ENCODE measurements at places on chromosomes 1 and 21.

DNA sequence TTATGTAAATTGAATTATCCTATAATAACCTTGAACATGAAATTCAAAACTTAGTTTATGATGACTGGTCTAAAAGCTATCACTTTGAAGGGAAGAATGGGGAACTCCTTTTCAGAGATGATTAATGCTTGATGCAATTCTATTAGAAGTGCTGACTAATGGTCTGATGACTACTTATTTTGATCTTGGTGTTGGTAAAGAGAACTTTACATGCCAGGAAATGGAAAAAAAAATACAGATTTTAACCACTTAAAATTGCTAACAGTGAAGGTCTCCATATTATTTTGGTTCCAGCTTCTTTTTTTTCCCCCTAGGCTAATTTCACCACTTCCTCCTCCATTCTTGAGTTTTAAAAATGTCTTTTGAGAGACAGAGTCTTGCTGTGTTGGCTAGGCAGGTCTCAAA lies 22.9 kb downstream of the S1PR1 start:
- no peak for DNase-seq

GRCh38 chr21:35674895-35675470 lies 385.3 kb downstream of the SETD4 start:
- DNase-seq: no peak

GRCh38 chr1:95699149-95699953 lies 465.3 kb downstream of the RWDD3 start:
- DNase-seq: no peak

- DNase-seq: no peak
Observed at GRCh38 chr1:230705289-230706019, 8.5 kb downstream of the AGT start.

DNA sequence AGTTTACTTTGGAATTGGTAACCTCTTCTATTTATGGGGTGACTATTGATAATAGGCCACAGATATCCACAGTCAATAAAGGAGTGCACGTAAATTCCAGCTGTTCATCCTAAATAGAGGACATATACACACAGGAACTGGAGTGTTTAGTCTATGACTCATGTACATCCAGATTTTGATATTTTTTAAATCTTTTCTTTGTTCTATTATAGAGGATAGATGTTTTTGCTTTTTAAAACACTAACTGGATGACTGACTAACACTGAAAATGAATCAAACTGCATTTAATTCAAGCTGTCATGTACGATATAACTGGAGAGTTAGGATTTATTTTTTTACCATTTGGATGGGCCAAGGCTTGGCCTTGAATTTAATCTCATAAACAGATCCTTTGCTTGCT lies 45.9 kb downstream of the RGL1 start:
- DNase-seq: no peak

GRCh38 chr1:33093004-33093403 lies 12.1 kb downstream of the AZIN2 start:
- DNase-seq: no peak

- no peak for DNase-seq
Observed at GRCh38 chr1:234614081-234614489, 4.1 kb upstream of the IRF2BP2 start.

- DNase-seq: no peak
Observed at GRCh38 chr1:44664730-44665370, 9.4 kb downstream of the TMEM53 start.

GRCh38 chr1:200415227-200415626 lies 5.4 kb upstream of the ZNF281 start:
- DNase-seq: no peak

- DNase-seq: no peak
Observed at GRCh38 chr1:99634971-99635624, 10.8 kb upstream of the PALMD start.

- no peak for DNase-seq
Observed at GRCh38 chr1:204408074-204408507, 3.5 kb downstream of the PPP1R15B start.

DNA sequence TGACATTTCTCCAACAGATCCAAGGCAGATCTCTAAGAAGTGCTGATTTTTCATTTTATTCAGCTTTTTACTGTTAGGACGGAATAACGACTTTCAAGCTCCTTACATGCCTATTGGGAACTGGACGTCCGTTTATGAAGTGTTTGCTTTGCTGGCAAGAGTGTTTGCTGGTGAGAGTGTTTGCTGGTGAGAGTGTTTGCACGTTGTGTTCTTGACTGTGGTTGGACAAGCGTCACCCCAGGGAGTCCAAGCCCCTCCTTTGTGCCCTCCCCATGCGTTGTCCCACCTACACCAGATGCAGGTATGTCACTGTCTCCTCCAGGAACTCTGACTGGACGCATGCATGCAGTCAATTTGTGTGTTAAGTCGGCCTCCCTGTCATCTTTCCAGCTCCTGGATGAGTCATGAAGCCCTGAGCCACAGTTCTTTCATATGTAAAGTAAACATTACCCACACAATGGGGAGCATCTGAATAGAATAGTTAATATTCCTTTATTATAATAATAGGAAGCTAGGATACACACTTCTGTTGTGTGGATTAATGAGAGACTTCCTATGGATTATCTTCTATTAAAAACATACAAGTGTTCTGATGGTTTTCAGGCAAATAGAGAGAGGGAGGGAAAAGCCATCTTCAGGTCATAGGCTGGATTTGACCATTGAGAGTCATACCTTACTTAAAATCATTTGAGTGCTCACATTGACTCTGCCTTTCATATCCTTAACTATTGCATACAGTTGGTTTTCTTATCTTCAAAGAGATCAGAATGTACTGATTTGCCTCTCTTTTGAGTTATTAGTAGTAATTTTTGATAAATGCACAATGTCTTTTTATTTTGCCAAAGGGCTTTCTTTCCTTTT lies 119.2 kb downstream of the GALNT2 start:
- DNase-seq: peak; percentile 90

DNA sequence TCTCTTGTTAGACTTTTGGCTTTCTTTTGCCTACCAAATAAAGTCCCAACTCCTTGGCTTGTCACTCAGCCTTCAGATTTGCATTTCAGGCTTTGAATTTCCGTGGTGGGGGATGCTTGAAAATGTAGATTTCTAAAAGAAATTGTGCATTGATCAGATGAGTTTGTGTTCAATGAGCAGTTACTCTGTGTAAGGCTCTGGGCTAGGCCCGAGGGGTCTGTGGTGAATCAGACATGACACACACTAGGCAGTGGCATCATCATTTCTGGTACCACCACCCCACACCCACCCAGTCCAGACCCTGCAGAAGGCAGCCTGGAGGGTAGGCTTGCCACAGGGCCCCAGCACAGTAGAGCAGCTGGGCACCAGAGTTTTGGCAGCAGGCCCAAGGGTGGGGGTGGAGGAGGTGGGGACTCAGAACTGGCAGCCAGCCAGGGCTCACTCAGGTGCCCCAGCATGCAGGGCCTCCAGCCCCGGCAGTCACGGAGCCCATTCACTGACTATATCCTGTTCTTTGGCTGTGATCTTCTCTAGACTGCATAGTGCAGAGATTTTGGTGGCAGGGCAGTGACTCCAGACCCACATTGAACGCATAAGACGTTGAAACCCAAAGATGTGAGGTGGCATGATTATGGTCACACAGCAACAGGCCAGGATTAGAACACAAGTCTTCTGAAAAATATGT lies 97.2 kb upstream of the ARTN start:
- peak; percentile 95 for DNase-seq

- no peak for DNase-seq
Observed at GRCh38 chr1:77498918-77499317, 183.5 kb downstream of the ZZZ3 start.

- no peak for DNase-seq
Observed at GRCh38 chr1:90964444-90965035, 57.3 kb downstream of the ZNF644 start.

GRCh38 chr1:24413350-24414163 lies at the start of gene STPG1:
Gene STPG1, minus strand, starts transcription at chr1:24413782. Its CDS starts 12,394 bp downstream, at chr1:24401388.
- peak; percentile 50 for DNase-seq

GRCh38 chr1:151639466-151639865 lies 27.6 kb downstream of the SNX27 start:
- DNase-seq: no peak

- DNase-seq: no peak
Observed at GRCh38 chr1:202562444-202563060, 147.7 kb downstream of the SYT2 start.

GRCh38 chr1:11237356-11237755 lies 25.0 kb downstream of the MTOR start:
- DNase-seq: no peak

- no peak for DNase-seq
Observed at GRCh38 chr1:202355944-202356553, 7.5 kb downstream of the PPP1R12B start.

DNA sequence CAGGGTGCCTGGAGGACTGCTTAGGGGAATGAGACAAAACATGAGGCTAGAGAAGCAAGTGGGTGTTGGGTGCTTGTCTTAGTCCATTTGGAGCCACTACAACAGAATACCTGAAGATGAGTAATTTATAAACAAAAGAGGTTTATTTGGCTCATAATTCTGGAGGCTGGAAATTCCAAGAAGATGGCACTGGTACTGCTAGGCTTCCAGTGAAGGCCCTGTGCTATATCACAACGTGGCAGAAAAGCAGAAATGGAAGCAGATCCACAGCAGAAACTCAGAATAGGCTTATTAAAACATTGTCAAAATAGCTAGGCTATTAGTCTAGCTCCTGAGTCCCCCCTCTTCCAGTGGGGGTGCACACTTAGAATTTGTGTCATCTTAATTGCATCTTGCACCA lies 701.7 kb downstream of the RWDD3 start:
- DNase-seq: no peak

DNA sequence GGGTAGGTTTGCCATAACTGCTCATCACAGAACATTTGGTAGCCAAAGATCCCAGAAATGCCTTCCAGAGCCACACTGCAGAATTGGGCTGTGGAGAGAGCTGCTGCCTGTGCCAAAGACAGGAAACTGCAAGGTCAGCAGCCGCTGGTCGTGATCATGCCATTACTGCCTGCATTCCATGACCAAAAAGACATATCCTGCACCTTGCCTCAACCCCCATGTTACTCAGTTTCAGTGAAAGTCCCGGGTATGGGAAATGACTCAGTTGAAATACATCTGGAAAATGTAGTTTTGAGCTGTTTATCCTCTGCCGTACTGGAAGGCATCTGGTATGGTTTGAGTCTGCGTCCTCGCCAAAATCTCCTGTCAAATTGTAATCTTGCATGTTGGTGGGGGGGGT lies 161.7 kb downstream of the FCRL5 start:
- DNase-seq: no peak

GRCh38 chr1:74952786-74953185 lies 181.4 kb upstream of the LHX8 start:
- no peak for DNase-seq

DNA sequence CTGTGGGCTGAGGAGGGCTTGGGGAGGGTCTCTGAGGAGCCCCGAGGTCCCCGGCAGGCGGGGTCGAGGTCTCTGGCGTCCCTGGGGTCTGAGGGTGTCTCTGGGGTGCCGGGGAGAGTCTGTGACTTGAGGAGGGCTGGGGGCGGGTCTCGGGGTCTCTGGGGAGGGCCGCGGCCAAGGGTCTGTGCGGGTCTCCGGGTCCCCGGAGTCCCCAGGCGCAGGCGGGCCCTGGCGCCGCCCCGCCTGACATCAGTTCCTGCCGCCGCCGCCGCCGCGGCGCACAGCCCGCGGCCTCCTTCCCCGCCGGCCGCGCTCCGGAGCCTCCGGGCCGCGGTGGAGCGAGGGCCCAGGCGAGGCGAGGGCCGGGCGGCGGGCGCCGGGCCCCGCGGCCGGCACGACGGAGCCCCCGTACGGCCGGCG lies at the start of gene PLEKHM2:
PLEKHM2 (plus strand) TSS at position 279 of the 420 bp plus-strand sequence. CDS start 239 bp downstream, outside the sequence.
- no peak for DNase-seq

DNA sequence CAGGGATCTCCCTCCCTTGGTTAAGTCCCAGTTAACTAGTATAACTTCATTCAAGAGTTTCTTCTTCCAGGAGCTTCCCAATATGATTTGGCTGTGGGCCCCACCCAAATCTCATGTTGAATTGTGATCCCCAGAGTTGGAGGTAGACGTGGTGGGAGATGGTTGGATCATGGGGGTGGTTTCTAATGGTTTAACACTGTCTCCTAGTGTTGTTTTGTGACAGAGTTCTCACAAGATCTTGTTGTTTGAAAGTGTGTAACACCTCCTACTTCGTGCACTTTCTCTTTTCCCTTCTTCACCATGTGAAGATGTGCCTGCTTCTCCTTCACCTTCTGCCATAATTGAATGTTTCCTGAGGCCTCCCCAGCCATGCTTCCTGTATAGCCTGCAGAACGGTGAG lies 251.8 kb upstream of the FGGY start:
- DNase-seq: no peak

- no peak for DNase-seq
Observed at GRCh38 chr1:106603616-106604015, 452.9 kb upstream of the PRMT6 start.

GRCh38 chr1:229374485-229374884 lies 31.6 kb upstream of the CCSAP start:
- DNase-seq: no peak

DNA sequence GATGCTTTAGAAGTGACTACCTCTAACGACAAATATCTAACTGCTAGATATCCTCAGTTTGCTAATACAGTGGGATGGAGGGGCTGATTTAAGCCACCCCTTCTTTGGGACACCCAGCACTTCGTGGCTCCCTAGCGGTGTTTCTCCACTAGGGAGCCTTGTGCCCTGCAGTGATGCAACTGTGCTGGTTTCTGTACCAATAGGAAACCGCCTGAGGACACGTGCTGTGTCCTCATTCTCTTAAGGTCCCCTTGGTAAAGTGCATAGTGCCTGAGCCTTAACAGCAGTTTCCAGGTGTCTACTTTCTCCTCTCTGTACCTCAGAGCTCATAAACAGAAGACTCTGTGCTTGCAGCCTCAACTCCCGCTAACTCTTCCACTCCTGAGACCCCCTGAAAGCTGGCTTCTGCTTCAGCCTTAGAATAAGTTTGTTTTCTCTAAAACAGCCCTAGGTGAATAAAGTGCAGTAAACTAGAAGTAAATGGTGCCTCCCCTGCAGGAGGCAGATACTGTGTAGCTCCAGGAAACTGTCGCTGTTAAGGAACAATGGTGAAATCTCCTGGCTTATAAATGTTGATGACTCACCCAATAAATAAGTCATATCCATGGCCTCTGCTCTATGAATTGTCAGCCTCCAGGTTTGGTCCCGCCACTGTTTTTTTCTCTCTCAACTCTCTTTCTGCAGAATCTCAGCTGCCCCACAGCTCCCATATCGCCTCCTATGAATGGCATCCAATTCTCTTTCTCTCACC lies 130.4 kb downstream of the AK5 start:
- no peak for DNase-seq

GRCh38 chr1:90262791-90263190 lies 267.9 kb downstream of the ZNF326 start:
- DNase-seq: no peak

All from NCI-H748 treated with DMSO at 0.1 percent for 48 hours (cell line).